Stimulated activated CD8-positive, alpha-beta memory T cell treated with anti-CD3 and anti-CD28 coated beads, Interleukin-4, amount 100 ng/mL, for 1 hour (primary cell): ENCODE measurements at places on chromosomes 5 and 9.

- DNase-seq = no peak
Observed at GRCh38 chr5:175682664-175683063, 24.8 kb downstream of the HRH2 start.

- no peak for DNase-seq
Observed at GRCh38 chr9:128836509-128837145, 7.0 kb upstream of the SPOUT1 start.

GRCh38 chr9:98130576-98131228, 11.7 kb upstream of the TRIM14 start:
- no peak for DNase-seq

DNA sequence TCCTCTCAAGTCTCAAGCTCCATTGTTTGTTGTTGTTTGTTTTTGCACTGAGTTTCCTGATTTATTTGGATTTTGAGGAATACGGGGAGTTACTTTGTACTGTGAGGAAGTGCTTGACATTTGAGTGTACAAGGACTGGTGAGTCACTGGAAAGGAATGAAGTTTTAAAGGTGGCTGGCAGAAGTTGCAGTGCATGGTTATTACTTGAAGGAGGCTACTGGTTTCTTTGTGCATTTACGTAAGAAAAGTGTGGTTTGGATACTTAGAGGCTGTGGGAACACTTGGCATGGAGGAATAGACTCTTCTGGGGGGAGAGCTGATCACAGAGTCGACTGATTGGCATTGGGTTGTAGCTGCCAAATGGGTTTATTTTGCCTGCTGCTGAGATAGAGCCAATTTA, 919.0 kb downstream of the TAF11L14 start:
- no peak for DNase-seq
